ENCODE measurements at places on chromosomes 7 and 10.
A peak's percentile ranks its signal among the peaks of the same experiment; 100 is the strongest.

GRCh38 chr7:104878577-104878976 is 135.4 kb upstream of the KMT2E start:
- no peak for DNase-seq

- DNase-seq, result no peak
Measured at GRCh38 chr7:80601999-80602398, 36.4 kb upstream of the CD36 start.

- no peak for DNase-seq
Measured at GRCh38 chr10:128863411-128863810, 603.6 kb upstream of the MGMT start.

DNA sequence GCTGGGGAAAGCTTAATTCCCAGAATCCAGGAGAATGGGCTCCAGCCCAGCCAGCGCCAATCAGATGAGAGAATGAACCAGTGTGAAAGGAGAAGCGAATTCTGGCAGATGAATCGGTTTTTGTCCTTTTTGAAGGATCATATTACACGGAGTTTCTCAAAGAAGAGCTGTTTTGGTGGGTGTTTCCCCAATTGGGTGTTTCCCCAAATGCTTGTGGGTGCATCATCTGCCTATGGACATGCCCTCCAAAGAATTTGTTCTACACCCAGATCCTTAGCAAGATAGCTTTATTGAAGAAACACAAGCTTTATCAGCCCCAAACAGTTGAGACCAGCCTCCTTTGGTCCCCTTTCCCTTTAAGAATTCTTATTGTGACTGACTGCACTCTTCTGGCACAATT is 186.5 kb upstream of the GPR26 start:
- DNase-seq, result no peak

DNA sequence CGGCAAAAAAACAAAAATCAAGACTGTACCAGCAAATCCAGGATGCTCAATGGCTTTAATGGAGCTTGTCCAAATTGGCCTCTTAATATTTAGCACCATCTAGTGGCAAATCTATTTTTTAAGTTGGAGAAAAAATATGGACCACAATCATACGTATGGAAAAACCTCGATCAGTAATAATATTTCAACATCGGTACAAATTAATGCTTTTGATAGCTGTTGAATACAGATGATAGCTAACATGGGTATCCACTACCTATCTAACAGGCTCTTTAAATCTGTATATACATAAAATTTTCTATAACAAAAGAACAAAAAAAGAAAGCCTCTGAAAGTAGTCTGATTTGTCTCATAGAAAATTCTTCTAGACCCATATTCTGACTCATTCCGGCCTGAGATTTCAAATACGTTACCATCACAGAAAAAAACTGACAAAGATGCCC is 29.2 kb downstream of the COA1 start:
- no peak for DNase-seq

- DNase-seq, result peak; percentile 77
Measured at GRCh38 chr10:132319853-132320653, 11.9 kb upstream of the LRRC27 start.

- DNase-seq, result peak; percentile 66
Measured at GRCh38 chr10:29949411-29950011, 109.9 kb downstream of the JCAD start.

DNA sequence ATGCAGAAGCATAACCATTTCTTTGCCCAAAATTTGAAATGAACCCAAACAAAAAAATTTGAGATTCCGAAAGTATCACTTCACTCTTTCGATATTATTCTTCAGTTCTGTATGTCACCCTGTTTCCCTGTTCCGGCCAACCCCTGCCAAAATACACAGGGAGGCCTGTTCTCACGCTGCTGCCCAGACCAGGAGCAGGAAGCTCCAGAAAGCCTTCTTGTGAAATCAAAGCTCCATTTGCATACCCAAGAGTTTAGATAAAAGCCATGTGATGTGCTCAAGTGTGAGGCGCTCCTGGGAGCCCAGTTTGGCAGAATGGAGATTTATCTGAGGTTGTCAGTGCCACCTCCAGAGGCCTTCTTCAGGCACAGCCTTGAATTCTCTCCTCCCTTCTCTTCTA is 236.2 kb downstream of the FGFR2 start:
- no peak for DNase-seq

- no peak for DNase-seq
Measured at GRCh38 chr10:114400091-114400490, 4.2 kb downstream of the AFAP1L2 start.

DNA sequence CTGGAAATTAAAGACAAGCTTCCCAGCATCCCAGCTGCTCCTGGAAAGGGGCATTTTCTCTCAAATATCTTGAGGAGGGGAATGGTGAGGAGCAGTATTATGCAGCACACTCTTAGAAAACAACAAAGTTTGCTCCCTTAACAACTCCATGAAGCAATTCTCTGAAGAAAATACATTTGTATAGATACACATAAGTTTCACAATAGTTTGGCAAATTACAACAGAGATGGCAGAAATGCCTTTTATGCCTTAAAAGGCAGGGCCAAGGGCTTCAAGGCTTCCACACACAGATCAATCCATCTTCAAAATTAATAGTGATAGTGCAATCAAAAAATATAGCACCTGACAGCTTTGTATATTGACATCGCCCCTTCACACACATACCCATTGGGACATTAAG is 12.2 kb downstream of the DGKI start:
- no peak for DNase-seq

- DNase-seq, result no peak
Measured at GRCh38 chr7:6256677-6257535, 15.5 kb downstream of the CYTH3 start.

GRCh38 chr7:29297194-29297890 is 102.8 kb downstream of the CHN2 start:
- DNase-seq, result no peak

GRCh38 chr7:127979113-127979727 is 52.0 kb downstream of the LRRC4 start:
- no peak for DNase-seq

- no peak for DNase-seq
Measured at GRCh38 chr10:97380516-97380915, 20.6 kb downstream of the RRP12 start.

- no peak for DNase-seq
Measured at GRCh38 chr7:147756300-147756699, 834.3 kb upstream of the C7orf33 start.

DNA sequence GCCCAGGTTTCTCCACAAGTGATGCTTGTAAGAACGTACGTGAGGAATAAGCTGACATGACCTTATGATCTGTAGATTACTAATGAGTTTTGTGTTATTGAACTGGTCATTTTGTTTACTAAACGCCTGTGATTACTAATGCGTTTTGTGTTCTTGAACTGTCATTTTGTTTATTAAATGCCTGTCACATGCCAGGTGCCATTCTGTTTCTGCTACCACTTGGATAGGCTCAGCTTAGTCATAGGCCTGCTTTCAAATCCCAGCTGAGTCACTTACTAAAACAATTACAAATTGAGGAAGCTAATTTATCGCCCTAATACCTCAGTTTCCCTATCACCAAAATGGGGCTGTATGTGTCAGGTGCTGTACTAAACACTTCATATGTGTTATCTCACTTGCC is 4.7 kb upstream of the HGF start:
- DNase-seq, result no peak

- no peak for DNase-seq
Measured at GRCh38 chr7:107392830-107393229, 77.0 kb upstream of the GPR22 start.

DNA sequence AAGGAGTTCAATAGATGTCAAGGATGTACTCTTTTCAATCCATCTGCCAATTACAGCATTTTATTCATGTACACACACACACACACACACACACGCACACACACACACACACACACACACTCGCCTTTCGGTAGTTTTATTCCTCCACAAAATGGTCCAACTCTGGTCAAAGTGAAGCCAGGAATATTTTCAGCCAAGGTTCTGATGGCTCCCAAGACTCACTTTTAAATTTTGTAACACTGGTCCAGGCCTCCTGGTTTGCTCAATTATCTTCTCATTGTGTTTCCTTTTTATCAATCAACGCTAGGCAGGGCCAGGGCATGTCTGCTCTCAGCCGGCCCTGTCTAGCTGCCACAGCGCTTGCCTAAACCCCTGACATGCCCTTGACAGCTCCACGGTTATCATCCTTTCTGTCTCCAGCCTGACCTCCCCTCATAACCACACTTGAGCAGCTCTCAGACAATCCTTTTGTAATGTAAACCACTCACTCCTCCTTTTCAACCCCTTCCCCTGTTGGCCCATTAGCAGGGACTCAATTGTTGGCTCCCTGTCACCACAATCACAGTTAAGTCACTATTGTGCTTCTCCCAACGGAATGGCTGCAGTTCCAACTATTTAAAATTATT is 115.1 kb downstream of the ICA1 start:
- DNase-seq, result no peak

- no peak for DNase-seq
Measured at GRCh38 chr7:109641445-109641844, 1071.8 kb downstream of the DNAJB9 start.

DNA sequence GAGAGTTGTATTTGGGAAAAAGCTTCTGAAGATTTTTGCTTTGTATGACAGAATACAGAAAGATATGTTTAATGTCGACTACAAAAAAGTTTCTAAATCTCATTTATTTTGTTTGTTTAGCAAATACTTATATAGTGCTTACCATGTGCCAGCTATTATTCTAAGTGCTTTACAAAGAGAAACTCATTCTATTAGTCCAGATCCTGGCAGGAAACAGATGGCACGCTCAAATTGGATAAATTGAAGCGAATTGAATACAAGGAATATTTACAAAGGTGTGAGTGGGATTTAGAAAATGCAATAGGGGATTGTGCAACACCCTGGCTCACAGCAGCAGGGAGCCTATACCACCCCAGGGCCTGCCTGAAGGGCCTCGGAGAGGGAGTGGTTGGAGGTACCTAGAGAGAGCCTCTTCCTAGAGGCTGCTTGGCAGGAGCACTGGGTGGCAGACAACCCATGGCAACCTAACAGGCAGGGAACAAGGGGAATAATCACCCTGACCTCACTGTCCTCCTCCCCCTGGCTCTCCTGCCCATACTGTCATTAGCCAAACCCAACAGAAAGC is 27.6 kb upstream of the FAM204A start:
- no peak for DNase-seq

DNA sequence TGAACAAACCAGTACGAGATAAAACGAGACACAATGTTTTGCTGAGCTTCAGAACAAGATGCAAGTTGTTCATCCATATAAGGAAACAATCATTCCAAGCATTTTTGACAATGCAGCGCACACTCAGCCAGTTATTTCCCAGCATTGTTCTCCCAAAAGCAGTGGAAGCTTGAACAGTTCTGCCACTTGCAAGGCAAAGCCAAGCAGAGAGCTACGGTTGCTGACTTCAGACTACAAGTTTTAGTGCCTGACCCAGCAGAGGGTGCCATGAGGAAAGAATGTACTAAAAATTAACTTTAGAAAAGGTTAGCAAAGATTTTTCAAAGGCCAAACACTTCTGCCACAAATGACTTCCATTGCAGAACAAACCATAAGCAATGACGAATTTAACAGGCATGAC is 152.5 kb downstream of the SLC25A13 start:
- DNase-seq, result peak; percentile 56

- no peak for DNase-seq
Measured at GRCh38 chr7:104895522-104896236, 118.3 kb upstream of the KMT2E start.

- no peak for DNase-seq
Measured at GRCh38 chr10:104427989-104428388, 74.4 kb downstream of the CFAP58 start.

GRCh38 chr10:30095631-30096422 is 36.4 kb upstream of the JCAD start:
- no peak for DNase-seq

DNA sequence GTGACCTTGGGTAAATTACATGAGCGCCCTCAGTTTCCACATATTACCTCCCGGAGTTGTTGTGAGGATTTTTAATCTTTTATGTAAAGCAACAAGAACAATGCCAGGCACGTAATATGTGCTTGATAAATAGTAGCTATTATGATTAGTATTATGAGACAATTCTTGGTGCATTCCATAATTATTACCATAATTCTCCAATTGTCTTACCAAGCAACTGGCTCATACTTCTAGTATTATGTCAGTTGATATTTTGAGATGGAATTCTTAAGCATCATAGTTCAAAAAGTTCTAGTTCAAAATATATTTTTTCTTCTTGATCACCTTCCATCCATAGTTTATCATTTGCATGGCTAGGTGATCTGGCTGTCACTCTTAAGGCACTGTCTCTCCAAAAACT is 259.0 kb downstream of the BBS9 start:
- no peak for DNase-seq

GRCh38 chr10:5476918-5477525 is 22.3 kb downstream of the CALML5 start:
- DNase-seq, result no peak

DNA sequence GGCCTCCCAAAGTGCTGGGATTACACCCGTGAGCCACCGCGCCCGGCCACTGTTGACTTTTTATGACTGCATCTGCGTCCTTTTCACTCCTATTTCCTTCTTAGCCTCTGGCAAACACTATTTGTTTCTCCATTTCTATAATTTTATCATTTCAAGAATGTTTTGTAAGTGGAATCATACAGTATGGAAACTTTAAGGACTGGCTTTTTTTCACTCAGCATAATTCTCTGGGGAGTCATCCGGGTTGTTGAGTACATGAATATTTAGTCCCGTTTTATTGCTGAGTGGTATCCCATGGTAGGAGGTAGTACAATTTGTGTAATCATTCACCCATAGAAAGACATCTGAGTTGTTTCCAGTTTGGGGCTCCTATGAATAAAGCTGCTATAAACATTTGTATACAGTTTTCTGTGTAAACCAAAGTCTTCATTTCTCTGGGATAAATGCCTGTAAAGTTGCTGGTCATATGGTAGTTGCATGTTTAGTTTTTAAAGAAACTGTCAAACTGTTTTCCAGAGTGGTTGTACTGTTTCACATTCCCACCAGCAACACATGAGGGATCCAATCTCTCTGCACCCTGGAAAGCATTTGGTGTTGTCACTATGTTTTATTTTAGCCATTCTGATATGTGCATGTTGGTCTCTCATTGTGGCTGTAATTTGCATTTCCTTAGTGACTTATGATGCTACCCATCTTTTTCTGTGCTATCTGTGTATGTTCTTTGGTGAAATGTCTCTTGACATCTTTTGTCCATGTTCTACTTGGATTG is 139.6 kb upstream of the EEPD1 start:
- no peak for DNase-seq

DNA sequence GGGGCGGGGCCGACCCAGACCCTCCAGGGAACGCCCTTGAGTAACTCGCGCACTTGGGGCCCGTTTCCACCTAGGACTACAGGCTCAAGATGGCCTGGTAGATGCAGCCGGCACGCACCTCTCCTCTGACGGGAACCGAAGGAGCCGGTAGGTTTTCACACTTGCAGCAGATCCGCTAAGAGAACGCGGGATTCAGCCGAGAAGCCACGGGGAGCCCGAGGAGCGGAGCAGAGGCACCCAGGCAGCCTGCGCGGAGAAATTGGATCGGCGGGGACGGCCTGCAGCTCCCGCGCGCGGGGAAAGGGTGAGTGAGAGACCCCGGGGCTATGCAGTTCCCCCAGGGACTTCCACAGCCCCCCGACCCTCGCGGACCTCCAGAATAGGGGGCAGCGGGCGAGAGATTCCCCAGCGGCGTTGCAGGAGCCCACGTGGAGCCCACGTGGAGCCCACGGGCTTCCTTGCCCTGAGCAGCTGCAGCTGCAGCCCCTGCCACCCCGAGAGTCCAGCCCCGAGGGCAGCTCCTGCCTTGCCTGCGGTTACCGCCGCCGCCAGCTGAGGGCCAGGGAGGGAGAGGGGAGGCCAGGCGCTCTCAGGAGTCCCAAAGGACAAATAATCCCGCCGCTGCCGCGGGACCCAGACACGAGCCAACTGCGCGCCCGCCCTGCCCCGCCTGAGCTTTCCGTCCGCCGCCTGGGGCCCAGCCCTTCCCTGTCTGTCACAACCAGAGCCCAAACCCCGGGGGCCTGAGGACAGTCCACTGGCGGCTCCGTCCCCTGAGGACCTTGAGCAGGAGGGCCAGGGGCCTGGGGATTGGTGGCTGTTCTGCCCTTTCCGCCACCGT is 13.1 kb downstream of the IFT22 start:
- no peak for DNase-seq
